ENCODE measurements at places on chromosomes 6 and 20. TPM values are rescaled to one million over a fixed set of nuclear protein-coding genes. Genes with fewer than 3 reads are reported as not detected.

Gene TMC2
- total RNA-seq: not detected

Gene DCDC2
- not detected for total RNA-seq

Gene LTB
- total RNA-seq: 493 TPM

Gene BPIFB4
- not detected for total RNA-seq

Gene CDSN
- not detected for total RNA-seq

Gene POU5F1
- total RNA-seq: not detected

Gene GCNT2
- 6.9 TPM for total RNA-seq

Gene BMP7
- not detected for total RNA-seq

Gene ZBP1
- total RNA-seq: 67.0 TPM

Gene B3GAT2
- not detected for total RNA-seq

Gene CDH26
- total RNA-seq: 1.0 TPM

Gene C6orf52
- not detected for total RNA-seq

Gene GSTA3
- total RNA-seq: not detected

Gene APOM
- total RNA-seq: 1.7 TPM

Gene EYS
- total RNA-seq: not detected

Gene GABRR2
- 1.9 TPM for total RNA-seq

Gene CHD6
- 87.4 TPM for total RNA-seq

Gene TAAR2
- not detected for total RNA-seq

Gene PEX6
- total RNA-seq: 20.6 TPM

Gene PSORS1C2
- total RNA-seq: not detected

Gene NPEPL1
- total RNA-seq: 62.2 TPM
